ENCODE measurements at places on chromosomes 2 and 18.

GRCh38 chr2:16561676-16562075 lies 104.0 kb downstream of the CYRIA start:
- no peak for DNase-seq

- DNase-seq: no peak
Observed at GRCh38 chr2:48112911-48113680, 206.8 kb upstream of the FBXO11 start.

- DNase-seq: no peak
Observed at GRCh38 chr2:25566694-25567093, 106.7 kb downstream of the DTNB start.

- DNase-seq: no peak
Observed at GRCh38 chr18:70296781-70297180, 7.9 kb downstream of the SOCS6 start.

- no peak for DNase-seq
Observed at GRCh38 chr2:126467367-126468054, 188.4 kb upstream of the GYPC start.

DNA sequence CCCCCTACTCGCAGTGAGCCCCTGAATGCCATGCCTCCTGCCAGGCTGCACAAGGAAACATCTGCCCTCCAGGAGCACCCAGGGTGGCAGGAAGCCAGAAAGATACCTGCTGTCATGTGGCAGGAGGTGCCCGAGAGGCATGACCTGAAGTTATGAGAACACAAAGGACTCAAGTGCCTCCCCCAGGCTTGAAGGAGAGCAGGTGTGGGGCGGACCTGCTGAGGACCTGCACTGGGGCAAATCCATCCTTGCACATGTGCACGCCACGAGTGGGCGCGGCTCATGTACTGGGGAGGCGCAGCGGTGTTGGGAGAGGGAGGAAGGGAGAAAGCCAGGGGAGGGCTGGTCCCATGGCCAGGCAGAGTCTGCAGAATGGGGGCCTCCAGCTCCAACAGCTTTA lies 26.9 kb downstream of the SDC1 start:
- DNase-seq: no peak

GRCh38 chr2:199100326-199101110 lies 357.2 kb downstream of the SATB2 start:
- DNase-seq: no peak

GRCh38 chr2:156845806-156846558 lies 409.8 kb downstream of the GPD2 start:
- DNase-seq: no peak

DNA sequence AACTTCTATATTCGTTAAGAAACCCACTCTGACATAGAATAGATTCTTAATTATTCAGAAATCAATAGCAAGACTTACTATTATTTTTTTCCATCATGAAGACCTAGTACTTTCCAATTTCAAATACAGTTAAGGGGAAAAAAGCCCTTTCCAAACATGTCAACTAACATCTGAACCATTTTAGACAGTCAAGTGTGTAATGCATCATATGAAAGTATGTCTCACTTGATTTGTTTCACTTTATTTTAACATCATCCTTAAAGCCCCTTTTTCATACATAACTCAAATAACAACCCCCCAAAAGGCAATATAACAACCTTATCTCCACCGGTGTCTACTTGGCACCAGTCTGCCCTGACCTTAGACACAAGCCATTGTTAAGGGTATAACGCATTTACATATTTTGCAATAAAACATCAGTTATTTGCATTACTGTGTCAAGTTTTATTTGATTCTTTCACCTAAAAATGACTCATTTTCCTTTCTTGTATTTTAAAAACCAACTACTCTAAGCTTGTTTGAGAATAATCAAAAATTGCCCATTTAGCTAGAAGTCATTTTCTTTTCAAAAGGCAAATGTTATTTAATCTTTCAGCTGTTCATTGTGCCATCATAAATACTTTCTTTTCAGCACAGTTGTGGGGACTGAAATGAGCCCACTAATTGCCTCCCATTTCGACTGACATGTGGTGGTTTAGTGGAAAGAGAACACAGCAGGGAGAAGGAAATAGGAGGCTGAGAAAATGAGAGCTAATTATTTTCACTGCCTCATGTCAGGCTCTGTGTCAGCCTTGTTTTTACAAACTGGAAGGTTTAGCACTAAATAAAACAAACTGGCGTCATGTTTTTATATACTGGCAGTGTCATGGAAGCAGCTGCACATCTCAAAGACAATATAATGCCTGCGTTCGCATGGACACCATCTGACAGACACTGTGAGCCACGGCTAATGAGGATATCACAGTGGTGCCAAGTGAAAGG lies 104.7 kb upstream of the CDCA7 start:
- no peak for DNase-seq

DNA sequence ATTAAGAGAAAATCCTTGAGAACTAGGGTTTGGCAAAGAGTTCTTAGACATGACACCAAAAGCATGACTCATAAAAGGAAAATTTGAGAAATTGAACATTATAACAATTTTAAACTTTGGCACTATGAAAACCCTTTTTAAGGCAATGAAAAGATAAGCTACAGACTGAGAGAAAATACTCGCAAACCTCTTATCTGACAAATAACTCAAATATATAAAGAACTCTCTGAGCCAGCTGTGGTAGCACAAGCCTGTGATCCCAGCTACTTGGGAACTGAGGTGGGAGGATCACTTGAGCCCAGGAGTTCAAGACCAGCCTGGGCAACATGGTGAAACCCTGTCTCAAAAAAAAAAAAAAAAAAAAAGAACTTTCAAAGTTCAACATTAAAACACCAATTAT lies 70.5 kb downstream of the FAM168B start:
- no peak for DNase-seq

DNA sequence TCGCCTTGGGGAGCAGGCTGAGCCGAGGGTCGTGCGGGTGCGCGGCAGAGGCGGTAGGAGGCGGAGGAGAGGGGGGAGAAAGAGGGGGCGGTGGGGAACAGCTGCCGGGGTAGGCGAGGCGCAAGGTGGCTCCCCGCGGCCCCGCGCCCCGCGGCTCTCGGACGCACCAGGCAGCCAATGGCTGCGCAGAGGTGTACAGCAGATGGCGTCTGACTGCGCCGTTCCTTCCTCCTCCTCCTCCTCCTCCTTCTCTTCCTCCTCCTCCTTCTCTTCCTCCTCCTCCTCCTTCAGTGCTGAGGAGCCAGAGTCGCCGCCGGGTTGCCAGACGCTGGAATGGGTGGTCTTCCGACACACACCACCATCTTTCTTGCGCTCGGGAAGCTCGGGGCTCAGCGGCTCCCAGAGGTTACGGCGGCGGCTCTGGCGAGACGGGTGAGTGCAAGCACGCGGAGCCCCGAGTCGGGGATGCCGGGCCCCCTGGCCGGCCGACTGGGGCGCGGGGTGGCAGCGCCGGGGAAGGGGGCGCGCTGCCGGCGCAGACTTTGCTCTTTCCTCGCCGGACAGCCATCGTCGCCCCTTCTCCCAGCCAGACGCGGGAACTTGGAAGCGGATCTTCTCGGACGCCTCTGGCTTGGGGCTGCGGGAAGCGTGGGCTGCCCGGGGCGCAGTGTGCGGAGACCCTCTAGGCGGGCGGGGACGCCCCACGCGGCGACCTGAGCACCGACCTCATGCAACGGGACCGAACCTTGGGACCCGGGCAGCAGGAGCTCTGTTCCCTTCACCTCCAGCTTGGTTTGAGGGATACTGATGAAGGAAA lies at the start of gene THSD7B:
THSD7B (plus strand) TSS at position 290 of the 817 bp plus-strand sequence. CDS start 116,634 bp downstream, outside the sequence.
- no peak for DNase-seq

- no peak for DNase-seq
Observed at GRCh38 chr2:81644189-81644588, 1339.6 kb upstream of the LRRTM1 start.

DNA sequence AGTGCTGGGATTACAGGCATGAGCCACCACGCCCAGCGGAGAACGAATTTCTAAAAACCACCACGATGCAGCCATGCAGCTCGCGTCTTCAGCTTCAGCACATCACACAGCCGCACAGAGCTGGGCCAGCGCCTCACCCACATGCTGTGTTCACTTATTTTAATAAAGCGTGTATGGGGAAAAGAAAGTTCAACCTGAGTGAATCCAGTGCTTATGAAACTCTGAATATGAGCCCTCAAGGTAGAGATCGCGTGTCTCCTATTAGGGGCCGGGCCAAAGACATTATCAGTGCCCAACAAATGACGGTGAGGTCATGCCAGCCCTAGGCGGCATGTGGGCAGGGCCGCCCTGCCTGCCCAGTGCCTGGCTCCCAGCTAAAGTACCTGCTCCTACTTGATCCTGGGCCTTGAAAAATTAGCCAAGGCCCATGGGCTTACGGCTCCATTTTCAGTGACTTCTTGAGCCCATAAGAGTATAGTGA lies 44.3 kb downstream of the SPRED2 start:
- no peak for DNase-seq

DNA sequence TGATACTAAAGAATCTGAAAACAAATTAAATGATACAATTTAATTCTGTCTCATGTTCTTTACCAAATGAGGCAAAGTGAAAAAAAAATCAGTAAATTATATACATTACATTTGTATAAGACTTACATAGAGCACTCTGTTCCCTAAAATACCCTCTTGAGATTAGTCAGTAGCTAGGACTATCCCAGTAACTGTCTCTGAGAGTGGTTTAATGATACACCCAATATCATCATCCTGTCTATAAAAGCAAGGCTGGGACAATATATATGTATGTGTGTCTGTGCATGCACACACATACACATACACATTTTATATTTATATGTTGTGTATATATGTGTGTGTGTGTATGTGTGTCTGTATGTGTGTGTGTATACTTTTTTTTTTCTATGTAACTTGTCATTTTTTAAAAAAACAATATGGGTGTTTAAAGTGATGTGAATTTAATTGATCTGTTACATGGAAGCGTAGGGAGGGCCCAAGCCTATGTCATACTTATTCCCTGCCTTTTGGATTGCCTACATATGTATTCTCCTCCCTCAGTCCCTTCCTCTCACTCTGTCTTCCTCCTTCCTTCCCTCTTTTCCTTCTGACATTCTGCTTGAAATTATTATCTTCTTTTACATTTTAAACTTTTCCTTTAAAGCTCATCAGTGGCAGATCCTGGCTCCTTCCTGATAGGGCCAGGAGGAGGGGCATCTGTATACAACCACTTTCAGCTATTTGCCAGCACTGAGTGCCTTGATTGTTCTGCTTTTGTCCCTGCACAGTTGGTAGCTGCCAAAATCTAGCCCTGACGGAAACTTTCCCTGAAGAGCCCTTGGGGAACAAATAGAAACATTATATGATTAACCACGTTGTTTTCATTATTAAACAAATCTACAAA lies 6.8 kb downstream of the ASXL3 start:
- no peak for DNase-seq

DNA sequence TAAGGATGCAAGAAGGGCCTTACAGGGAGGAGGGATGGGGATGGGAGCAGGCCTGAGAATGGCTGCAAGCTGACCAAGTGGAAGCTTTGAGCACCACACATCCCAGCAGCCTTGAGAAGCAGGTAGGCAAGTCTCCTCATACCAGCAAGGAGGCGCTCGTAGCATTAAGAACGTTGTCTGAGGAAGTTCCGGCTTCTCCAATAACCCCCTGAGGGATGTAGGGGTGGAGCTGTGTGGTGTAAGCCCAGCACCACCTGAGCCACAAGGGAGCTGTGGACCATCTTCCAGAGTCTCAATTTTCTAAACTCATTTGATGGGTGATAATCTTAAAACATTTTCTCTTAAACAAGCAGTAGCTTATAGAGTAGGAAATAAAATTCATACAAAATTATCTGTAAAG lies 50.6 kb downstream of the ST3GAL5 start:
- DNase-seq: no peak

GRCh38 chr18:79494936-79495335 lies 99.2 kb downstream of the NFATC1 start:
- DNase-seq: no peak

GRCh38 chr2:239964399-239965185 lies 60.5 kb downstream of the NDUFA10 start:
- no peak for DNase-seq

DNA sequence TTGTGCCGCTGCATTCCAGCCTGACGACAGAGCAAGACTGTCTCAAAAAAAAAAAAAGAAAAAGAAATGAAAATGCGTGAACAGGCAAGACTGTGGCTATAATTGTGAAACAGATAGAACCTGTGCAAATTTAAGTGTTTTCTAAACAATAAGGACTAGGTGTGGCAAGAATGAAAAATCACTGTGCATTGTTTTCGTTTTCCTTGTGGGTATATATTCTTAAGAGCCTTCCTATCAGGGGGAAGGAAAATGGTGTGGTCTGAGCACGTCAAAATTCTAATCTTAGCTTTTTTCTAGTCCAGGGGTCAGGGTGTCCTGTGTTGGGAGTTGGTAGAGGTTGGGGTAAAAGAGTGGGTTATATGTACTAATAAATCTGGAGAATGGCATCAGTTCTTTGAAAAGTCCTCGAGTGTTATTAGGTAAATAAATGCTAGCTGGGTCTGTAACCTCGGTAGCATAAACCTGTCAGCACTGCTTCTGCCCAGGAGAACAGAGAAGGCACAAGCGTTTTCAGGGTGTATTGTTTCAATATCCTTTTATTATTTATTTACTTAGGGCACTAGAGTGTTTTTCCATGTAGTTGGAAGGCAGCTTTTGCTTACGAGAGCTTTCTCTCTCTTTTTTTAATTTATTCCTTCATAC lies 11.6 kb downstream of the ATP6V1C2 start:
- DNase-seq: no peak

- no peak for DNase-seq
Observed at GRCh38 chr18:68724021-68724420, 9.1 kb upstream of the TMX3 start.

- no peak for DNase-seq
Observed at GRCh38 chr2:62364791-62365528, 141.0 kb downstream of the TMEM17 start.

GRCh38 chr2:70304498-70304897 lies 2.6 kb upstream of the FAM136A start:
- no peak for DNase-seq

GRCh38 chr18:75408554-75409506 lies 18.7 kb downstream of the SMIM21 start:
- DNase-seq: peak; percentile 12

DNA sequence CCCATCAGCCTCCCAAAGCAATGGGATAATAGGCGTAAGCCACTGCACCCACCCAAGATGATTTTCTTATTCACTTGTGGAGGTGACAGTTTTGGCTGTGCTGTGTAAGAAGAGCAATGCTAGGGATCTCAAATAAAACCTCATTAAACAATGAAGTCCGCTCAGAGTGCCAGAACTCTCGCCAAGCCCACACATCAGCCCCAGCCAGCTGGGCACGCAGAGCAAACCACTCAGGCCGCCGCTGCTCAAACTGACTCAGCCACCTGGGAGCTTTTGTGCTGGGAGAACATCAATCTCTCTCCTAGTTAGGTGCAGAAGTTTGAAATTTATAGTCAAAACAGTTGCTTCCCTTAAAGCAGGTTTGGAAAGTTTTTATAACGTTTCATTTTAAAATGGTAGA lies 47.6 kb downstream of the RNF152 start:
- no peak for DNase-seq

DNA sequence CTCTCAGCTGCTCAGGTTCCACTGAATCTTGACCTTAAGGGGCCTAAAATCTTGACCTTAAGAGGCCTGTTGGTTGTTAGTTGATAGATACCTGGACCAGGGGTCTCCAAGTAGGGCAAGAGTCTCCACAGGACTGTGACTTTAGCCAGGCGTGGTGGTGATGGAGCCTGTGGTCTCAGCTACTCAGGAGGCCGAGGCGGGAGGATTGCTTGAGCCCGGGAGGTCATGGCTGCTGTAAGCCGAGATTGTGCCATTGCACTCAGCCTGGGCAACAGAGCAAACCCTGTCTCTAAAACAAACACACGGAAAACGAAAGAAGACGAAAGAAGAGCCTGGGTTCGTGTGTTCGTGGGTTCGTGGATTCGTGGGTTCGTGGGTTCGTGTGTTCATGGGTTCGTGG lies 120.2 kb upstream of the CTDP1 start:
- no peak for DNase-seq

GRCh38 chr2:192444286-192444838 lies 249.6 kb upstream of the TMEFF2 start:
- DNase-seq: no peak

Measured in stimulated activated CD4-positive, alpha-beta T cell treated with anti-CD3 and anti-CD28 coated beads, Interleukin-1b, Interleukin-23, amount 100 ng/mL, for 24 hours (primary cell).